Activated T-helper 2 cell treated with anti-CD3 and anti-CD28 coated beads, Interferon-gamma antibody, Interleukin-2, Interleukin-4, amounts not matched to agents 10 μg/mL and 5 μg/mL and 100 μg/mL, durations not matched to agents 14 hours and 24 hours and 36 hours (primary cell): ENCODE measurements at places on chromosomes 1 and 21.
A peak's percentile ranks its signal among the peaks of the same experiment; 100 is the strongest.

GRCh38 chr1:157894613-157895165 is 53.1 kb upstream of the CD5L start:
- DNase-seq, result no peak
- H3K36me3 ChIP-seq, result no peaks in the 10 kb centered on the region
- no peaks in the 10 kb centered on the region for H3K4me1 ChIP-seq
- no peak overlapping the region for H3K4me3 ChIP-seq

DNA sequence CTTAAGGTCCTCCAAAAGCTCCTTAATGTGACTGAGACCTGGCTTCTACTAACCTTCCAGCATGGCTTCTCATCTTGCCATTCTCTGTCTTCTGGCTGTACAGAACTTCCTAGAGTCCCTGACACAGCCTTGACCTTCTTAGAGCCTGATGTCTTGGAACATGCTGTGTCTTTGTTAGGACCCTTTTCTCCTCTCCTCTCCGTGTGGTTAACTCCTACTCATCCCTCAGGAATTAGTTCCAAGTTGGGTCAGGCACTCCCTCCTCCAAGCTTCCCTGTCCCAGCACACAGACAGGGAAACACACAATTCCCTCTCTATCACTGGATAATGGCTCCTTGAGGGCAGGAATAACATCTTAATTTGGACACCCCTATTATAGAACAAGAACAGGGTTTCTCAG is 275.4 kb upstream of the USP24 start:
- no peak overlapping the region for H3K4me3 ChIP-seq
- H3K4me1 ChIP-seq, result no peaks in the 10 kb centered on the region
- no peak for DNase-seq
- no peak overlapping the region for H3K27ac ChIP-seq
- H3K27me3 ChIP-seq, result no peaks in the 10 kb centered on the region
- H3K36me3 ChIP-seq, result no peaks in the 10 kb centered on the region

DNA sequence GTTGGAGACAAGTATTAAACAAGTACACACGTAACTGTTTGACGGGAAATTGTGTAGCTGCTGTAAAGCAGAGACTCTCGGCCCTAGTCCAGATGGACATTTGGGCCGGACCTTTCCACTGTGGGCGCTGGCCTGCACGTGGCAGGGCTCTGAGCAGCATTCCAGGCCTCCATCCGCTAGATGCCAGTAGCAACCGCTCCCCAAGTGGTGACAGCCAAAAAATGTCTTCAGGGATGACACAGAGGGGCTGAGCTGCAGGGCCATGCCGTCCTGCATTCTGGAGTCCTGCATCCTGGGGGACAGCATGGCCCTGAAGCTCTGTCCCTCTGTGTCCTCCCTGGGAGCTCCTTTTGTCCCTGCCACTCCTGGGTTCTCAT is 24.8 kb downstream of the A3GALT2 start:
- peaks cover 7% of the 10 kb centered on the region for H3K4me1 ChIP-seq
- no peak for DNase-seq
- H3K36me3 ChIP-seq, result peaks cover 21% of the 10 kb centered on the region
- no peak overlapping the region for H3K27ac ChIP-seq
- H3K4me3 ChIP-seq, result no peak overlapping the region

- peak overlapping the region; percentile 15 for H3K27ac ChIP-seq
- H3K27me3 ChIP-seq, result no peaks in the 10 kb centered on the region
- H3K4me3 ChIP-seq, result no peak overlapping the region
- H3K36me3 ChIP-seq, result peaks cover 78% of the 10 kb centered on the region
- DNase-seq, result no peak
Measured at GRCh38 chr21:34796518-34797200, 127.9 kb downstream of the CLIC6 start.

DNA sequence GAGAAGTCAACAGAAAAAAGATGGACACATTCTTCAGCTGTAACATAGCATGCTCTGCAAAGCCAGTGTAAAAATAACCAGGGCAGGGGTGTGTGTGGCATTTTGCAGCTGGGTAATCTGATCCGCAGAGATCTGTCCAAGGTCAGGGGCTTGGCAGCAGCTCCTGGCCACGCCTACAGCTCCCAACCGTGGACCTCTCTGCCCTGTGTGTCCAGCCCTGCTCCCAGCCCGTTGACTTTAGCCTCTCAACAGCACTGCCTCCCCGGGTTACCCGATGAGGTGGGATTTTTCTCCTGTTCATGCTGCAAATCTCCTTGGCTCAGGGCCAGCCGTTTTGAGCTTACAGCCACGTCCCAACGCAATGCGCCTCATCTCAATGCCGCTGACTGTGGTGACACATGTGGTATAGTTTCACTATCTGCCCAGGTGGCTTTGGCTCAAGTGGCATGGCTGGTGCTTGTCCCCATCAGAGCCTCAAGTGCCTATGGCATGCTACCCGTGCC is 68.1 kb downstream of the VWA5B1 start:
- no peak overlapping the region for H3K4me3 ChIP-seq
- peaks cover 41% of the 10 kb centered on the region for H3K27me3 ChIP-seq
- no peak for DNase-seq

- peaks cover 8% of the 10 kb centered on the region for H3K36me3 ChIP-seq
- peaks cover 3% of the 10 kb centered on the region for H3K27me3 ChIP-seq
- H3K4me1 ChIP-seq, result peaks cover 26% of the 10 kb centered on the region
- no peak overlapping the region for H3K4me3 ChIP-seq
- no peak overlapping the region for H3K27ac ChIP-seq
Measured at GRCh38 chr21:26164311-26164710, 6.3 kb downstream of the APP start.

- no peaks in the 10 kb centered on the region for H3K4me1 ChIP-seq
- peaks cover 19% of the 10 kb centered on the region for H3K27me3 ChIP-seq
- H3K36me3 ChIP-seq, result no peaks in the 10 kb centered on the region
- no peak for DNase-seq
- H3K4me3 ChIP-seq, result no peak overlapping the region
- no peak overlapping the region for H3K27ac ChIP-seq
Measured at GRCh38 chr1:223473601-223474344, 80.6 kb downstream of the CCDC185 start.

DNA sequence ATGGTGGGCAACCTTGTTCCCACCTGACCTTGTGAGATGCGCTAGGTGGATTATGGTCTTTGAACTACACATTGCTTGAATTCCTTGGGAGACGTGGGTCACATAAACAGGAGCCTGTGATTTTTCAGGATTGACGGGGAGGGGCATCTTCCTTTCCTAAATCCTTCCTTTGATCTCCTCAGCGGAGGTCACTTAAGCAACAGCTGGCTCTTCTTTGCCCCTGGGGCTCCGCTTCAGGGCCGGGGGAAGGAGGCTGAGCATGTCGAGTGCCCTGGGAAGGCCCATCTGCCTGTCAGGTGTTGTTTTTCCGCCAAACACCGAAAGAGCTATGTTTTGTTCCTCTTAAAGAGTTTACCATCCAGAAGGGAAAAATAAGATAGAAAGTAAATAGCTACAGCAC is 40.6 kb downstream of the KIF26B start:
- H3K27ac ChIP-seq, result no peak overlapping the region
- H3K36me3 ChIP-seq, result no peaks in the 10 kb centered on the region
- no peak for DNase-seq
- H3K4me3 ChIP-seq, result no peak overlapping the region

- DNase-seq, result no peak
- no peak overlapping the region for H3K4me3 ChIP-seq
- no peak overlapping the region for H3K27ac ChIP-seq
Measured at GRCh38 chr1:6507461-6507911, 16.0 kb upstream of the PLEKHG5 start.

DNA sequence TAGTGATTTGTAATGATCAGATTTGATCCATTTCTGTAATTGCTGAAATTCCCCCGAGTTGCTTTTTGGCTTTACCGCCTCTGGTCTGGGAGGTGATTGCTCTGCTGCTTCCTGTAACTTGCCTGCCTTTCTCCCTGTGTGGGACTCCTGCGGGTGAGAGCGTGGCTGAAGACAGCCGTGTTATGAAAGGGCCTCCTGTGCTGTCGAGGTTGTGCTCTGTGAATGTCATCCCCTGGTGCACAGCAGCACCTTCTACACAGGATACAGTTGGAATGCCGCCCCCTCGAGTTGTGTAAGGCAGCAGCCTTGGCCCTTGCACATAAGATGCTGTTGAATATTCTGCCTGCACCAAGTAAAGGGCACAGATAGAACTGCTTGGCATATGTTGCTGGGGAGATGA is 5.9 kb downstream of the SOD1 start:
- peaks cover 55% of the 10 kb centered on the region for H3K4me1 ChIP-seq
- H3K36me3 ChIP-seq, result peaks cover 92% of the 10 kb centered on the region
- H3K4me3 ChIP-seq, result peak overlapping the region; percentile 35
- no peaks in the 10 kb centered on the region for H3K27me3 ChIP-seq
- peak overlapping the region; percentile 50 for H3K27ac ChIP-seq

DNA sequence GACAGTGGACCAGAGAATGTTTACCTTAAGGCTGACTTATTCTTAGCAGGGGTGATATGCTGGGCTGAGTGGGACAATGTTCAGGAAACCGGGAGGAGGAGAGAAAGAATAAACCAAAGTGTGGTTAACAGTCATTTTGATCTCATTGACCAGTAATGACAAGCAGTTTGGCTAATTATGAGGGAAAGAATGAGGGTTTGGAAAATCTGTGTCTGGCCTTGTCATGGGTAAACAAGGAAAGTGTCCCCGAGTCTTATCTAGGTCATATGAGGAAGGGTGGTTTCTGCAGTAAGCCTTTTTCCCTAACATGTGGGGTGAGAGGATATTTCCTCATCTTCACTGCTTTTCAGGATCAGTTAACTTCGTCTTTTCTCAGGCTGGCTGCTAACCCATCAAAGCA is 155.0 kb downstream of the TPR start:
- no peak overlapping the region for H3K27ac ChIP-seq
- H3K4me3 ChIP-seq, result no peak overlapping the region
- H3K4me1 ChIP-seq, result no peaks in the 10 kb centered on the region
- H3K27me3 ChIP-seq, result peaks cover 16% of the 10 kb centered on the region
- no peaks in the 10 kb centered on the region for H3K36me3 ChIP-seq

DNA sequence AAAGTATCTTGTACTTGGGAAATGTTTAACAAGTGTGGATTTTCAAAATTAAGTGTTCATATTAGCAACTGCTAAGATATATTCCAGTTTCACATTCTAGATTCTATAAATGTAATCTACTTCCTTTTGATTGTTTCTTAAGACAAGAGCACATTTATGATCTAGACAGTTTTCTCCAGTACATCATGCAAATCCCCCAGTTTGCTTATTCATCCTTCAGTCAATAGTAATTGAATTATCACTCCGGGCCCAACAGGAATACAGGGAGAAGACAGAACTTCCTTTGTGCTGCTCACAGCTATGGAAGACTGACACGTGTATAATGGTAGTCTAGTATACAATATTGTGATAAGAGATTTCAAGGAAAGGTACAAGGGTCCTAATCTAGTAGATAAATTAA is 14.5 kb downstream of the PLA2G4A start:
- H3K4me1 ChIP-seq, result peaks cover 18% of the 10 kb centered on the region
- DNase-seq, result no peak
- H3K4me3 ChIP-seq, result no peak overlapping the region
- H3K36me3 ChIP-seq, result peaks cover 12% of the 10 kb centered on the region
- peaks cover 6% of the 10 kb centered on the region for H3K27me3 ChIP-seq
- no peak overlapping the region for H3K27ac ChIP-seq

GRCh38 chr1:172826096-172826741 is 167.3 kb downstream of the FASLG start:
- DNase-seq, result no peak
- no peak overlapping the region for H3K27ac ChIP-seq
- no peak overlapping the region for H3K4me3 ChIP-seq
- no peaks in the 10 kb centered on the region for H3K36me3 ChIP-seq

DNA sequence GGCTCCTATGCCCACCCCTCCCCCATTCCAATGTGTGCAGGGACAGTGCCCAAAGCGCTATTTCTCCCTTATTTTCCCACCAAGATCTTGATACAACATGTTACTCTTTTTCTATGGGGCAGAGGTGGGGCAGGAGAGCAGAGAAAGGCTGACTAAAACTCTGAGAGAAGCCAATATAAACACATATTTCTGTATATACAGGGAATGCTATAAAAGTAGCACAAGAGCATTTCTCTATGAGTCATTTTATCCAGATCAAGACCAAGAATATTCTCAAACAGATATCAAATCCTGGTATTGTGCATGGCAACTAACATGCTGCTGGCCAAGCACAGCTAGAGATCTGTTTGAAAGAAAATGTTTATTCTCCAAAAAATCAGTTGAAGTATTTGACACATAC is 7.3 kb downstream of the WDR26 start:
- H3K4me1 ChIP-seq, result peaks cover 47% of the 10 kb centered on the region
- H3K27ac ChIP-seq, result no peak overlapping the region
- H3K36me3 ChIP-seq, result peaks cover 77% of the 10 kb centered on the region

- H3K4me3 ChIP-seq, result no peak overlapping the region
- DNase-seq, result no peak
- H3K4me1 ChIP-seq, result no peaks in the 10 kb centered on the region
- no peaks in the 10 kb centered on the region for H3K36me3 ChIP-seq
Measured at GRCh38 chr1:248183996-248184395, 9.4 kb downstream of the OR2M2 start.

DNA sequence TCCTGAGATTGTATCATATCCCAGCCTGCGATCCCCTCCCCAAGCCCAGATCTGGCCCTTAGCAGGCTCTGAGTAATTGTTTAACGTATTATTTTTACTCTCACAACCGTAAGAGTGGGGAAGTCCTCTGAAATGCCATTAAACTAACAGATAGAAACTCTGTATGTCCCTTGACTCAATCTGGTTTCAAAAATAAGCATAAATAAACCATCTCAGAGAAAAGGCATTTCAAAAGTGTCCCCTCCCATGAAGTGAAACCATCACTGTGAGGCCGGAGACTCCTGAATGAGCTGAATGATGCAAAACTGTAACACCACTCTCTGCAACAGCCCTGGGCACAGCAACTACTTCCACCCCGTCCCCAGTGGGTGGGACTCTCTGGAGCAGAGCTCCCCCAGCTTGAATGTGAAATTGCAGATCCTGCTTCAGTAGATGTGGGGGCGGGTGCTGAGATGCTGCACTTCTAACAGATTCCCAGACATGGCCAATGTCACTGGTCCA is 104.1 kb downstream of the SYF2 start:
- H3K36me3 ChIP-seq, result no peaks in the 10 kb centered on the region
- H3K4me1 ChIP-seq, result peaks cover 2% of the 10 kb centered on the region
- H3K27me3 ChIP-seq, result peaks cover 6% of the 10 kb centered on the region
- H3K4me3 ChIP-seq, result no peak overlapping the region

- H3K36me3 ChIP-seq, result peaks cover 71% of the 10 kb centered on the region
- no peak for DNase-seq
Measured at GRCh38 chr1:235643837-235644692, 5.5 kb downstream of the GNG4 start.

GRCh38 chr1:208088319-208088718 is 155.9 kb downstream of the PLXNA2 start:
- H3K4me1 ChIP-seq, result peaks cover 15% of the 10 kb centered on the region
- no peak overlapping the region for H3K27ac ChIP-seq
- H3K36me3 ChIP-seq, result no peaks in the 10 kb centered on the region
- H3K27me3 ChIP-seq, result no peaks in the 10 kb centered on the region
- DNase-seq, result no peak

GRCh38 chr1:45929257-45929687 is 125.9 kb downstream of the MAST2 start:
- H3K4me1 ChIP-seq, result peaks cover 9% of the 10 kb centered on the region
- H3K36me3 ChIP-seq, result no peaks in the 10 kb centered on the region
- H3K27me3 ChIP-seq, result no peaks in the 10 kb centered on the region
- no peak overlapping the region for H3K27ac ChIP-seq
- no peak for DNase-seq

- no peak overlapping the region for H3K4me3 ChIP-seq
- peaks cover 38% of the 10 kb centered on the region for H3K4me1 ChIP-seq
- peak overlapping the region; percentile 63 for H3K27ac ChIP-seq
- H3K36me3 ChIP-seq, result peaks cover 43% of the 10 kb centered on the region
Measured at GRCh38 chr1:21775985-21776562, 6.9 kb downstream of the USP48 start.
